Osteocyte (in vitro differentiated cells): ENCODE measurements at places on chromosomes 4 and X. TPM values are rescaled to one million over a fixed set of nuclear protein-coding genes. Genes with fewer than 3 reads are reported as not detected.
A peak's percentile ranks its signal among the peaks of the same experiment; 100 is the strongest.

MTNR1A gene
- total RNA-seq, result not detected in 2 replicates

DNA sequence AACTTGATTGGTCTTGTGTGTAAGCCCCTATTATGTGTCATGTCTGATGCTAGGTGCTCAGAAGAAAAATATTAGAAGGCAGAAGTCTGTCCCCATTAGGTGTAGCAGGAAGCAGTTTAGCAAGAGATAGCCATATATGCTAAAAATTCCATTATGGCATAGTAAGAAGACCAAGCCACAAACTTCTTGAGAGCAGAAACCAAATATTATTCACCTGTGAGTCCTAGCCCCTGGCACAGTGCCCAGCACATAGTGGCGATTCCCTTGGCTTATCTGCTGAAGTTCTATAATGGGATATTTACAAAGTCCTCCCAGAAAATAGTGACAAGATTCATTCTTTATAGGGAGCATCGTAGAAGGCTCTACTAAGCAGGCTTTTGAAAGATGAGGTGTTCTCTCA, 174.4 kb downstream of the RAB28 start:
- no peaks in the 10 kb centered on the region for H3K27me3 ChIP-seq
- H3K4me3 ChIP-seq, result no peak overlapping the region
- no peaks in the 10 kb centered on the region for H3K36me3 ChIP-seq
- H3K27ac ChIP-seq, result no peak overlapping the region
- no peaks in the 10 kb centered on the region for H3K4me1 ChIP-seq
- no peak for DNase-seq

DNA sequence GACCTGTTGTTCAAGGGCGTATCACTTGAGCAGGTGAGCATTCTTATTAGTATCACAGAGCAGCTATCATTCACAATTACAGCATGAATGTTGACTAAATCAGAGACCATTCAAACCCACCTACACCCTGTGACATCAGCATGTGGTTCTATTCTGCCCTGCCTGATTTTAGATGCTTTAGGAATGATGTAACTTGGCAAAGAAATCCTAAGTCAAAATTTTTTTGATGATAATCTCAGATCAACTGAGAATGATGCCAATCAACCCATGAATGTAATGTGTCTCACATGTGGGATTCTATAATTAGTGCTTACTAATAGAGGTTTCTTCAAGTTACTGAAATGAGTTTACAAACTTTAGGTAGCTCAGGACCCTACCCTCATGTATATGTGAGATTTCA, 13.4 kb upstream of the CHIC2 start:
- H3K36me3 ChIP-seq, result no peaks in the 10 kb centered on the region
- H3K27ac ChIP-seq, result peak overlapping the region; percentile 76
- no peak for DNase-seq
- H3K4me3 ChIP-seq, result no peak overlapping the region
- H3K27me3 ChIP-seq, result no peaks in the 10 kb centered on the region
- peaks cover 66% of the 10 kb centered on the region for H3K4me1 ChIP-seq

LRIT3 gene
- total RNA-seq, result 0.08 and 0.13 TPM in 2 replicates

DEFB131A gene
- not detected in 2 replicates for total RNA-seq

KANTR gene
- 12.4 and 13.7 TPM in 2 replicates for total RNA-seq

GRCh38 chrX:131399678-131400428, 110.7 kb upstream of the IGSF1 start:
- no peak overlapping the region for H3K27ac ChIP-seq
- no peaks in the 10 kb centered on the region for H3K4me1 ChIP-seq

- no peak overlapping the region for H3K27ac ChIP-seq
- H3K27me3 ChIP-seq, result no peaks in the 10 kb centered on the region
- peaks cover 33% of the 10 kb centered on the region for H3K4me1 ChIP-seq
- no peaks in the 10 kb centered on the region for H3K36me3 ChIP-seq
These were observed 331.4 kb downstream of the ARHGAP24 start for GRCh38 chr4:85806334-85806733.

- H3K36me3 ChIP-seq, result no peaks in the 10 kb centered on the region
- no peaks in the 10 kb centered on the region for H3K4me1 ChIP-seq
- H3K27ac ChIP-seq, result no peak overlapping the region
- no peak overlapping the region for H3K4me3 ChIP-seq
- no peak for DNase-seq
These were observed 315.8 kb downstream of the STIM2 start for GRCh38 chr4:27176400-27176799.

PPP4R3C gene
- total RNA-seq, result not detected in 2 replicates

- peak overlapping the region; percentile 75 for H3K27ac ChIP-seq
- DNase-seq, result no peak
- H3K36me3 ChIP-seq, result no peaks in the 10 kb centered on the region
- H3K4me3 ChIP-seq, result no peak overlapping the region
These were observed 22.0 kb upstream of the TMPRSS11B start for GRCh38 chr4:68267433-68267944.

FANCB gene
- 2.9 and 4.2 TPM in 2 replicates for total RNA-seq

GRCh38 chr4:186554539-186554913, 841 bp downstream of the MTNR1A start:
- peaks cover 28% of the 10 kb centered on the region for H3K4me1 ChIP-seq
- no peaks in the 10 kb centered on the region for H3K36me3 ChIP-seq
- H3K27ac ChIP-seq, result no peak overlapping the region
- peak overlapping the region; percentile 67 for H3K4me3 ChIP-seq
- peak; percentile 68 for DNase-seq

GRCh38 chr4:103853627-103854026, 133.8 kb upstream of the TACR3 start:
- no peak for DNase-seq
- H3K4me1 ChIP-seq, result no peaks in the 10 kb centered on the region

PFKFB1 gene
- not detected in 2 replicates for total RNA-seq

TRPC5OS gene
- total RNA-seq, result not detected in 2 replicates

DNA sequence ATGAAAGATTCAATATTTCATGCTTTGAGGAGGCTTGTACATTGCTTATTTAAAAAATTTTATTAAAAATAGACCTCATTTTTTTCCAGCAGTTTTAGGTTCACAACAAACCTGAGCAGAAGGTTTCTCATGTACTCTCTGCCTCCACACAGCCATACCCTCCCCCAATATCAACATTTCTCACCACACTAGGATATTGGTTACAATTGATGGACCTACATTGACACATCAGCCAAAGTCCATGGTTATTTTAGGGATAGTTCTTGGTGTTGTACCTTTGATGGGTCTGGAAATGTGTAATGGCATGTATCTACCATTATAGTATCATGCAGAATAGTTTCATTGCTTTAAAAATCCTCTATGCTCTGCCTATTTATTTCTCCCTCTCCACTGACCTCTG, 611.0 kb downstream of the KCTD8 start:
- no peaks in the 10 kb centered on the region for H3K36me3 ChIP-seq
- no peak for DNase-seq
- H3K4me1 ChIP-seq, result no peaks in the 10 kb centered on the region
- no peaks in the 10 kb centered on the region for H3K27me3 ChIP-seq

TKTL2 gene
- not detected in 2 replicates for total RNA-seq

GRCh38 chr4:167419468-167420140, 185.3 kb upstream of the SPOCK3 start:
- H3K36me3 ChIP-seq, result no peaks in the 10 kb centered on the region
- H3K27me3 ChIP-seq, result no peaks in the 10 kb centered on the region
- H3K4me1 ChIP-seq, result no peaks in the 10 kb centered on the region
- no peak overlapping the region for H3K4me3 ChIP-seq

DNA sequence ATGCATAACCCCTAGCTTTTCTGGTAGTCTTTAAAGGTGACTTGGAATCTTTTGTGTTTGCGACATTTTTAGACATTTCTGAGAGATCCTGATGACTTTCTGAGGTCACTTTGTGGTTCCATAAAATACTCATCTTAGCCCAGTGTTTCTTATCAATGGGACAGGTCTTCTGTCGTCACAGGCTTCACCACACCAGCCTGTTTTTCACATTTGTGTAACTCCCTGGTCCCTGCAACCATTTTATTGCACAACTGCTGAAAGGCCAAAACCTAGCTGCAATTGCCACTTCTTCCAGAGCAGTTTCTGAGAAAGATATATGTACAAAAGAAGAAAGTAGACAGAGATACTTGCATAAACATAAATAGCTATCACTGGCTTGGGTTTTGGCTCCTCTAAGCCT, 120.9 kb downstream of the IL15 start:
- H3K4me3 ChIP-seq, result no peak overlapping the region
- H3K36me3 ChIP-seq, result no peaks in the 10 kb centered on the region
- H3K27me3 ChIP-seq, result no peaks in the 10 kb centered on the region
- DNase-seq, result no peak
- peak overlapping the region; percentile 15 for H3K27ac ChIP-seq
- peaks cover 15% of the 10 kb centered on the region for H3K4me1 ChIP-seq

SLITRK4 gene
- 0.10 and 0.11 TPM in 2 replicates for total RNA-seq

DNA sequence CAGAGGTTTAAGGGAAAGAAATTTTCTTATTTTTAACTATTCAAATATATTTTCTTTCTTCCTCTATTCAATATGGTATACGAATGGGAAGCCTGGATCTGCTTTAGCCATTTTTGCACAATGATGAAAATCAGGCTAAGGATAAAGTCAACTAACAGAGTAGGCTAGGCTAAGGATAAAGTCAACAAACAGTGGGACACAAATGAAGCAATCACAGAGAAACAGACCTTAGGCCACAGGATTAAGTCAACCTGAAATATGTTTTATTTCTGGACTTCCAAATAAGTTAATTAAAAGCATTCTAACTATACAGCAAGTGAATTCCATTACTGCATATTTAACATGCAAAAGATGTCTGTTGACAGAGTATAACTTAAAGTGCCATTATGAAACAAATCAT, 17.0 kb downstream of the DYNLT3 start:
- no peak for DNase-seq
- no peaks in the 10 kb centered on the region for H3K4me1 ChIP-seq
- H3K27me3 ChIP-seq, result no peaks in the 10 kb centered on the region
- H3K27ac ChIP-seq, result no peak overlapping the region
- H3K4me3 ChIP-seq, result no peak overlapping the region
- H3K36me3 ChIP-seq, result no peaks in the 10 kb centered on the region

DNA sequence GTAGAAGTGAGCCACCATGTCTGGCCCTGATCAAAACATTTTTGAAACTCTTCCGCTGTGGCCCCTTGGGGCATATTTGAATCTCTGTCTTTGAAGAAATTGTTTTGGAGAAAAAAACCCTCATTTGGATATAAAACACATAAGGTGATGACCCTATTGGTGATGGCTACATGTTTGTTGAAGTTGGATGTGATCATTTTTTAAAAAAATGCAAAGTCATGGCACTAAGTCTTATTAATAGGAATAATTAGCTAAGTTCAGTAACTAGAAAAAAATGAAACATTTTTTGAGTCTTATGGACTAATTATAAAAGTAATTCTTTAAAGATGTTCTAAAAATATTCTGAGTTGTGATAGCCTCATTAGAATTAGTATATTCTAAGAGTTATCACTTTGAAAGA, 17.9 kb upstream of the BBS7 start:
- no peaks in the 10 kb centered on the region for H3K4me1 ChIP-seq
- H3K27me3 ChIP-seq, result peaks cover 58% of the 10 kb centered on the region
- H3K4me3 ChIP-seq, result no peak overlapping the region
- no peak for DNase-seq
- H3K27ac ChIP-seq, result no peak overlapping the region

- H3K36me3 ChIP-seq, result no peaks in the 10 kb centered on the region
- no peak overlapping the region for H3K4me3 ChIP-seq
- H3K4me1 ChIP-seq, result peaks cover 9% of the 10 kb centered on the region
These were observed 45.9 kb downstream of the ADGRL3 start for GRCh38 chr4:61246034-61246433.

DNA sequence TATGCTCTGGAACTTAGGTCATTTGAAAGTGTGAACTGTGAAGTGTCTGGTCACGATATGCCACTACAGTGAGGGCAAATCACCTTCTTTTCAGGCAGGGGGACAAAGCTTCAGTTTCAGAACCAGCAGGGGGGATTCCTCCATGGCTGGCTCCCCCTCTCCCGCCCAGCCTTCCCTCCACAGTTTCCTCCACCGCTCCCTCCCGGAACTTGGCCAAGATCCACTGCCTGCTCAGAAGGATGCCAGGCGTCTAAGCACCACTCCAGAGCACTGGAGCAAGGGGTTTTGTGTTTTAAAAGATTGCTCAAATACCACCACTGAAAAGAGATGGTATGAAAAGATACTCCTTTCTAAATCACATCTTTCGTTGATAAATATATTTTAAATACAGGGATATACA, 126.9 kb downstream of the ELOVL6 start:
- H3K27ac ChIP-seq, result no peak overlapping the region
- H3K4me3 ChIP-seq, result no peak overlapping the region
- no peaks in the 10 kb centered on the region for H3K27me3 ChIP-seq
- DNase-seq, result no peak

ASB12 gene
- total RNA-seq, result not detected in 2 replicates

GRCh38 chr4:156536661-156537060, 434.9 kb downstream of the PDGFC start:
- peaks cover 5% of the 10 kb centered on the region for H3K36me3 ChIP-seq
- H3K27me3 ChIP-seq, result no peaks in the 10 kb centered on the region
- no peak overlapping the region for H3K4me3 ChIP-seq
- H3K4me1 ChIP-seq, result peaks cover 16% of the 10 kb centered on the region

GRCh38 chr4:145503486-145504072, 21.9 kb downstream of the SMAD1 start:
- DNase-seq, result no peak
- peaks cover 4% of the 10 kb centered on the region for H3K4me1 ChIP-seq
- H3K27me3 ChIP-seq, result no peaks in the 10 kb centered on the region
- no peak overlapping the region for H3K4me3 ChIP-seq
- H3K36me3 ChIP-seq, result peaks cover 6% of the 10 kb centered on the region

DNA sequence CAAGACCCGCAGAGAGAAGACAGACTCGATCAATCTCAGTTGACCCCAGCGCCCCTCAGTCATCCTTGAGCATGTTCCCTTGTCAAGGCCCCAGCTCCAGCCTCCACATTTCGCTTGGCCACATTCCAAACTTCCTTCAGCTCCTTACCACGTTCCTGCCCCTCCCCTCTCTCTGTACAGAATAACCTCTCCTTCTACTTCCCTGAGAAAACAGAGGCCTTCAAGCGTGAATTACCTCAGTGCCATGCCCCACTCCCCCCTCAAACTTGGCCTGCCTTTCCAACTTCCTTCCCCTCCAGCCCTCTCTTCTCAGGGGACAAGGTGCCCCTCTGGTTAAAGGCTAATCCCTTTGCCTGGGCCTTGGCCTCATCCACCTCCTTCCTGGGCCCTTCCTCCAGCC, 3.2 kb upstream of the RIPPLY1 start:
- DNase-seq, result no peak
- no peaks in the 10 kb centered on the region for H3K27me3 ChIP-seq
- H3K27ac ChIP-seq, result no peak overlapping the region
- peaks cover 17% of the 10 kb centered on the region for H3K4me1 ChIP-seq
- H3K4me3 ChIP-seq, result no peak overlapping the region
- H3K36me3 ChIP-seq, result no peaks in the 10 kb centered on the region

DNA sequence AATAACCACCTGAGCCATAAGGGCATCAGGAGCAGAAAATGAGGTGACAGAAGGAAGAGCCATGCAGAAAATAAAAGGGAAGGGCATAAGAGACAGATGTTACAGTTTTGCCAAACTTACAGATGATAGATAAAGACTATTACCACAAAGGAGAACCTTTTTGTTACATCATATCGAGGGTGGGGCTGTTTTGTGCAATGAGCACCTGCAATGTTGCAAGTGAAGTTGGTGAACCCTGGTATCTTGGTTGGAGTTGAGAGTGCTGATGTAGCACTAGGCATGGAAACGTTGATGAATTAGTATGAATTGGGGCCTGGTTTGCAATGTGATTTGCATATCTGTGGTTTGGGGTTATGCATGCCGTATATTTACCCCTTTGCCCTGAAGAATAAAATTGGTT, 119.8 kb upstream of the TEX13D start:
- DNase-seq, result no peak
- H3K36me3 ChIP-seq, result no peaks in the 10 kb centered on the region
- peaks cover 4% of the 10 kb centered on the region for H3K4me1 ChIP-seq
- no peak overlapping the region for H3K4me3 ChIP-seq
- H3K27me3 ChIP-seq, result no peaks in the 10 kb centered on the region
- H3K27ac ChIP-seq, result no peak overlapping the region
